ENCODE measurements at places on chromosomes 6 and 20.

- no peak for DNase-seq
Measured at GRCh38 chr6:138923561-138923960, 64.5 kb downstream of the REPS1 start.

- DNase-seq = no peak
Measured at GRCh38 chr6:154932515-154933027, 62.5 kb upstream of the TIAM2 start.

GRCh38 chr6:240151-240550 is 52.1 kb upstream of the DUSP22 start:
- no peak for DNase-seq

- DNase-seq = no peak
Measured at GRCh38 chr6:71403422-71404134, 115.0 kb downstream of the OGFRL1 start.
